CD4-positive, alpha-beta T cell treated with Interleukin-6 at 100 ng/mL for 8 hours (primary cell): ENCODE measurements at places on chromosomes 5 and 9.

DNA sequence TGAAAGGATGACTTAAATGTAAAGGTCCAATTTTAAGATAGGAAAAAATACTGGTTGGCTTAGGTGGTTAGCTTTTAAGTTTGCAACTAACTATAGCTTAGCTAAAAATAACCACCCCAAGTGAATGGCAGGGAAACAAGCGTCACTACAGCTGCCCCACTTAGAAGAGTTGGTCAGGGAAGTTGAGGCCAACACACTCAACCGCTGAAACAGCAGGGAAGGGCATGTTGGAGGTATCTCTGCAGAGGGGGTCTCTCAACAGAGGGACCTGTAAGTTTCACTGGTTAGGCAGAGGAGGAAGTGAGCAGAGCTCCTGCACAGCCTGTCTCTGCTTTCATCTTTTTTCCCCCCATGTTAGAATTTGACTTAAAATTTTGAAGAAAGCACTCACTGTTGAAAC lies 75.3 kb downstream of the LHFPL2 start:
- no peak for DNase-seq

GRCh38 chr5:175920231-175920811 lies 47.8 kb downstream of the THOC3 start:
- DNase-seq, result no peak

GRCh38 chr5:129899454-129899853 lies 4.8 kb upstream of the CHSY3 start:
- DNase-seq, result no peak

DNA sequence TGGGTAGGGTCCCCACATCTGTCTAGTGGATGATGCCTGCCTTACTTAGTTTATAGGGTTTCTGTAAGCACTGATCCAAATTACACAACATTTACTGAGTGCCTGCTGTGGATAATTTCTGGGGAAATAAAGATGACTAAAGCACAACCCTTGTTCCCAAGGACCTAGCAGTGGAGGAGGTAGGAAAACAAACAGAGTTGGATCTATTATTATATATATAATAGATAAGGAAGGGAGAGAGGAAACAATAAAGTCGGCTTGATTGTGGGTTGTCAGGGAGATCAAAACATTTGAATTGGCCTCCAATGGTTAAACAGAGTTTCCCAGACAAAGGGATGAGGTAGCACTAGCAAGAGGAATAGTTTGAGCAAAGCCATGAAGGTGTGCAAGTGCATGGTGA lies 14.0 kb downstream of the IL33 start:
- DNase-seq, result no peak

- DNase-seq, result no peak
Observed at GRCh38 chr9:121450241-121450640, 49.4 kb downstream of the GGTA1 start.

- DNase-seq, result no peak
Observed at GRCh38 chr5:168624850-168625364, 45.7 kb upstream of the PANK3 start.

- DNase-seq, result no peak
Observed at GRCh38 chr5:2239201-2239910, 356.6 kb upstream of the IRX4 start.

DNA sequence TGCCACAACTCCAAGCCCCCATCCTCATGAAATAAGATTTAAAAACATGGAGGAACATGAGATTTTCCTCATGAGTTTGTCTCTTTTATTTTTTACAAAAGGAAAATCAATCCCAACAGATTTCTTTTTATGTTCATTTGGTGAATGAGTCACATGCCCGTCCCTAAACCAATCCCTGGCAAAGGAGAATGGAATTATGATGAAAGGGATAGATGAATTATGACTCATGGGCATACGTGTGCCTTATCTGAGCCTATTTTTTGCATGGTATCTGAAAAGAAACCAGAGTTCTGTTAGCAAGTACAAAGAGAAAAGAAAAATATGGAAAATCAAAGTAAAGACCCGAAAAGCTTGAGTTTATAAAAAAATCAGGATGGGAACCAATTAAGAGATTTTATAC lies 267.5 kb upstream of the TMEM161B start:
- no peak for DNase-seq

- no peak for DNase-seq
Observed at GRCh38 chr5:129951039-129951438, 46.8 kb downstream of the CHSY3 start.

DNA sequence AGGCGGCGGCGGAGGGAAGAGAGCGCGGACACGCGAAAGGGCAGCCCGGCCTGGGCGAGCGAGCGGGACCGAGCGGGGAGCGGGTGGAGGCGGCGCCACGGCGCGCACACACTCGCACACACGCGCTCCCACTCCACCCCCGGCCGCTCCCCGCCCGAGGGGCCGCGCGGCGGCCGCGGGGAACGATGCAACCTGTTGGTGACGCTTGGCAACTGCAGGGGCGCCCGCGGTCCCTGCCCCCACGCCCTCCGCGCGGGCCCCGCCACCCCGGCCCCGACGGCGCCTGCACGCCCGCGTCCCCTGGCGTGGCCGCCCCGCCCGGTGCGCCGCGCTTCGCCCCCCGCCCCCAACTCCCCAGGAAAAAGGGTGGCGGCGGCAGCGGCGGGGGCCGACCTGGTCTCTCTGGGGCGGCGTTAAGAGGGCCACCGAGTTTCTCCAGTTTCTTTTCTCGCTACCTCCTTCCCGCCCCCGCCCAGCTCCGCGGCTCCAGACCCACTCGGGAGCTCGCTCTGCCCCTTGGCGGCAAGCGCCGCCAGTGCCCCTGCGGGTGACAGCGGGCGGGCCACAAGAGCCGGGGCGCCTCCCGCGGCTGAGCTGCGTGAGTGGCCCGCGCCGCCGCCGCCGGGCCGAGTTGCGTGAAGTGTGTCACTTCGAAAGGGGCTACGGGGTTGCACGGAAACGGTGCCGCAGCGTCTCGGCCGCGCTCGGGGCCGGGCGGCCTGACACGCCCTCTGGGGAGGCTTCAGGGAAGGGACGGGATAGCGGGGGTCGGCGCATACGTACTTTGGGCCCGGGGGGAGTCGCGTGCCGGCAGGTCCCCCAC lies at the start of gene NR3C1:
Gene NR3C1, minus strand, starts transcription at position 94 of the 823 bp plus-strand sequence. CDS start 2,847 bp downstream, outside the sequence.
- peak; percentile 87 for DNase-seq

GRCh38 chr9:6896562-6896961 lies 138.8 kb downstream of the KDM4C start:
- no peak for DNase-seq

DNA sequence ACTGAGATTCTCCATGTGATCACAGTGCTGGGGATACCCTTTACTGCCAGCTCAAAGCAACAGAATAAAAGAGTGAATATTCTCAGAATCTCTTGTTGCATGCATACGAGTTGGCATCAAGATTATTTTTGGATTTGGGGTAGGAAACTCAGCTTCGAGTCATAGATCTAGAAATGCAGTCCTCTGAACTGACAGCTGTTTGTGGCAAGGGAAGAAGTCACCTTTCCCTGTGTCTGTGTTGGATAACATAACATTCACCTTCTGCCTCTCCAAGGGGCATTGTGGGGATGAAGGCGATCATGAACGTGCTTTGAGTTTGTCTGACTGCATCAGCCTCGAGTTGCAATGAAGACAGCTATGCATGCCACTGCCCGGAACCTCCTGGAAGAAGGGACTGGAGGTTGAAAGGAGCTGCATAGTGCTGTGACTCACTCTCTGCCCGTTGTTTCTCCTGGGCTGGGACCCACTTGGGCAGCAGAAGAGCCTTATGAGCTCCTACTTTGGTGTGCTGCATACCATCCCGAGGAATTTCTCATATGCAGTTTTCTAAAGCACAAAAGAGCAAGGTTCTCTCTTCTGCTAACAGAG lies 231.7 kb downstream of the ARHGAP26 start:
- DNase-seq, result peak; percentile 19

GRCh38 chr9:127449332-127449966 lies 1.8 kb downstream of the RPL12 start:
- no peak for DNase-seq

DNA sequence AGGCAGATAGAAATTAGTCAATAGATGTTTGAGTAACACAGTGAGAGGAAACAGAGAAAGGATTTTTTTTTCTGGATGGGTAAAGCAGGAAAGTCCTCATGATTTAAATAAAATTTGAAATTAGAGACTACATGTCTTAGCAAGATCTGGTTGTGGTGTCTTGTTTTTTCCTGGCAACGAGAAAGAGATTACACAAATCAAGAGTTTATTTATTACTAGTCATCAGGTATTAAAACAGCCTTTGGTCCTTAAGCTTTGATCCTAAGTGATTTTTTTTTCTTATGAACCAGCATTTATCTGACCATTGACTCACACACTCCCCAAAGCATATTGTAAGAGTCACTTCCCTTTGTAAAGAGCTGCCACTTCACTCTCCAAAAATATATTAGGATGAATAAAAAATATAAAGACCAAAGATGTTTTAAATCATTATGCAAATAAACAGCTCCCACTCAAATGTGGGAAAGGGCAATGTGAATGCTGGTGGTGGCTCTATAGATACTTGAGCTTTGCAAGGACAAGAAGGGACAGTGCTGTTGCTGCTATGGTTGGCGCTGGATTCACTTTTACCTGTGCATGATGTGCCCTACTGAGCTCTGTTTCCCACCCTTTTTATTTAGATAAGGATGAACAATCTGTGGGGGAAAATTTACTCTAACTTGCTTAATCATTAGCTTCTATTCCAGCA lies 1726.5 kb downstream of the MAT2B start:
- no peak for DNase-seq

- no peak for DNase-seq
Observed at GRCh38 chr9:79630521-79631403, 59.0 kb downstream of the TLE4 start.

GRCh38 chr5:135246923-135247795 lies 151.9 kb downstream of the MACROH2A1 start:
- no peak for DNase-seq

GRCh38 chr5:58431832-58432231 lies 28.1 kb downstream of the PLK2 start:
- no peak for DNase-seq

- no peak for DNase-seq
Observed at GRCh38 chr9:121359351-121360294, 10.4 kb downstream of the STOM start.

GRCh38 chr5:57727591-57727990 lies 245.0 kb upstream of the ACTBL2 start:
- DNase-seq, result no peak

- DNase-seq, result no peak
Observed at GRCh38 chr5:92662741-92663140, 918.3 kb downstream of the NR2F1-AS1 start.

GRCh38 chr9:131216806-131217205 lies 59.5 kb downstream of the FAM78A start:
- DNase-seq, result no peak

GRCh38 chr5:124707520-124707919 lies 38.9 kb downstream of the ZNF608 start:
- no peak for DNase-seq

GRCh38 chr5:137506296-137506695 lies 7.2 kb upstream of the SPOCK1 start:
- DNase-seq, result no peak

DNA sequence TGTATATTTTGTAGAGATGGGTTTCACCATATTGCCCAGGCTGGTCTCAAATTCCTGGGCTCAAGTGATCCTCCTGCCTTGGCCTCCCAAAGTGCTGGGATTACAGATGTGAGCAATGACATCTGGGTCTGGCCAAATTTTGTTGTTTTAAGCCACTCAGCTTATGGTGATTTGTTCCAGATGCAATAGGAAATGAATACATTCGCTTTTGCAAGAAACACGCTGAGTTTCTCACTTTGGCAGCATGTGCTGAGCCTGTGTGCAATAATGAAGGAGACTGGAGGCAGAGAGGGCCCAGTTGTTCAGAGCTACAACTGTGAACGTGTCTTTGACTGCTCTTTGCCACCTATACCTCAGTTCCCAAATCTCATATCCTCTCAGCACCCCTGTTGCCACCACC lies 56.4 kb downstream of the KIF4B start:
- DNase-seq, result no peak

- no peak for DNase-seq
Observed at GRCh38 chr9:76560481-76560922, 101.5 kb downstream of the GCNT1 start.

- no peak for DNase-seq
Observed at GRCh38 chr5:135705941-135706466, 127.2 kb upstream of the CXCL14 start.

DNA sequence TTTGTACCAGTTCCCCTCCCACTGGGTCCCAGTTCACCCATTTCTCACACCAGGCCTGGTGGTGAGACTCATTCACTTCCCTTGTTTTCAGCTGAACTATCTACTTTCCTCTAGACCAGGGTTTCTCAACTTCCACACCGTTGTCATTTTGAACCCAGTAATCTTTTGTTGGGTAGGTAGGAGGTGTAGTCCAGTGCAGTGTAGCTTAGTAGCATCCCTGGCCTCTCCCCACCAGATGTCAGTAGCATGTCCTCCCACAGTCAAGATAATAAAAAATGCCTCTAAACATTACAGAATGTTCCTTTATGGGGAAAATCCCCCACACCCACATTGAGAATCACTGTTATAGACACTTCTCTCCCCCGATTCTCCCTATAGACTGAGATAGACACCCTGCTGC lies 299.1 kb downstream of the EPB41L4A start:
- no peak for DNase-seq

- no peak for DNase-seq
Observed at GRCh38 chr5:32323741-32324140, 11.0 kb upstream of the MTMR12 start.

DNA sequence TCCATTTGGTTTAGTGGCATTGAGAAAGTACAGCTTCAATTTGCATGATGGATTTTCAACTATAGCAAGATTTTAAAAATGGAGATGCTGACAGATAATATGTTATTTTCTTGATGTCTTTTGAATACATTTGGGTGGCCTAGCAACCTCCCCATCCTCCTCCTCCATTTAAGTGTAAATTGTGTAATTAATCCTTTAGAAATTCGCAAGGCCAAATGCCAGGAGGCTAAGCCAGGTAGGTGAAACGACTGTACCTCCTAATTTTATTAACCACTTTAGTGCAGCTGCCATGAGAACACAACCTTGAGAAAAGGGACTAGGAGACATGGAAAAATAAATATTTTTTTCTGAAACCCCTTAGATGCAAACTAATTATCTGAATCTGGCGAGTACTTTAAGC lies 248.8 kb downstream of the MRPS30 start:
- no peak for DNase-seq

GRCh38 chr5:138874771-138875551 lies at the start of gene LRRTM2:
LRRTM2 (minus strand) TSS chr5:138875335; CDS start chr5:138874911, 424 bp downstream.
- no peak for DNase-seq

GRCh38 chr5:10499776-10500175 lies 58.1 kb downstream of the ROPN1L start:
- no peak for DNase-seq
